ENCODE measurements at places on chromosomes 5 and 9.

GRCh38 chr5:85931220-85931619 lies 686.5 kb upstream of the COX7C start:
- DNase-seq: no peak

DNA sequence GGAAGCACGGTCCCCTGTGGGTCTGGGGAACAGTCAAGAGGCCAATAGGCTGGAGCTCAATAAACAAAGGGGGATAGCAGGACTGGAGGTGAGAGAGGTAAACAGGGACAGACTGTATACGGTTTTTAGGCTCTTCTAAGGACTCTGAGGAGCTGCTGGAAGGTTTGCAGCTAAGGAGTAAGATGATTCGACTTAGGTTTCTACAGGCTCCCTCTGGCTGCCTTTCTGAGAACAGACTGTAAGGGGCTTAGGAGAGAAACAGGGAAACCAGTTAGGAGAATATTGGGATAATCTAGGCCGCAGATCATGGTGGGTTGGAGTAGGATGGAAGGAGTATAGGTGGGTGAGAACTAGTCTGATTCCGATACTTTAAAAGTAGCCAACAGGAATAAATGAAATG lies 10.4 kb downstream of the CDK5RAP2 start:
- no peak for DNase-seq

GRCh38 chr9:88307136-88307535 lies 81.1 kb upstream of the SPIN1 start:
- peak; percentile 39 for DNase-seq

DNA sequence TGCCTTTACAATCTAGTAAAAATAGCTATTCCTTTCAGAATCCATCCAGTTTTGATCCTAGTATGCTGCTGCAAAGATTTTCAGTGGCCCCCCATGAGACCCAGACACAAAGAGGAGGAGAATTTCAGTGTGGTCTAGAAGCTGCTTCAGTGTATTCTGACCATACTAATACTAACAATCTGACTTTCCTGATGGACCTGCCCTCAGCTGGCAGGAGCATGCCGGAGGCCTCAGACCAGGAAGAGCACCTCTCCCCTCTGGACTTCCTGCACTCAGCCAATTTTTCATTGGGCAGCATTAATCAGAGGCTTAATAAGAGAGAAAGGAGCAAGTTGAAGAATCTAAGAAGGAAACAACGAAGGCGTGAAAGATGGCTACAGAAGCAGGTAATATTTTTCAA lies 48.5 kb downstream of the RNF180 start:
- no peak for DNase-seq

- no peak for DNase-seq
Measured at GRCh38 chr9:27847818-27848217, 274.5 kb upstream of the C9orf72 start.

DNA sequence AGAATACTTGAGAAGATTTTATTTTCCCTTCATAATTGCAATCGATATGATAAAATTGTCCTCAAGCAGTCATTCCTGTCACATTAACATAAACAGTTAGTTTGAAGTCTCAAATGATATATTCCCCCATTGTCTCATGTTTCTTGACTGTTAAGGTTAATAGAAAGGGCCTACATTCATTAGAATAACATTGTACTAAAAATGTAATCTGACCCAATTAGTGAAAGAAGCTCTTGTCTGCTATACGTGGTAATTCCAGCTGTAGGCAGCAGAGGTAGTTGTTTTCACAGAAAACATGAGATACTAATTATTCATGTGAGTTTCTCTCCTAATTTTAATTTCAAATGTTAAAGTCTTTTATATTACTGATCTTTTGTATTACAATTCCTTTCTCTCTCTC lies 25.9 kb upstream of the AP3B1 start:
- no peak for DNase-seq

DNA sequence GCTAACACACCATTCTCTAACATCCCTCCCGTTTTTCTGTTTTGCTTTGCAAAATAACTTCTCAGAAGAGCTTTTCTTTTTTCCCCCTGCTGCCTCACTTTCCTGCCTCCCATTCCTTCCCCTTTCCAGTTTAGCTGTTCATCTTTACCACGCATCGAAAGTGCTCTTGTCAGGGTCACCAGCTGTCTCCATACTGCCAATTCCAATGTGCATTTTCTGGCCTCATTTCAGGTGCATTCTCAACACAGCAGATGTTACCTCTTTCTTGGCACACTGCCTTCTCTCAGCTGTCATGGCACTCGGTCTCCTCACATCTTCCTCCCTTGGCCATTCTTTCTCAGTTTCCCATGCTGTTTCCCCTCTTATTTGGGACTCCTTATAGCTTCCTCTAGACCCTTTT lies 9.5 kb downstream of the ARSK start:
- DNase-seq: no peak

DNA sequence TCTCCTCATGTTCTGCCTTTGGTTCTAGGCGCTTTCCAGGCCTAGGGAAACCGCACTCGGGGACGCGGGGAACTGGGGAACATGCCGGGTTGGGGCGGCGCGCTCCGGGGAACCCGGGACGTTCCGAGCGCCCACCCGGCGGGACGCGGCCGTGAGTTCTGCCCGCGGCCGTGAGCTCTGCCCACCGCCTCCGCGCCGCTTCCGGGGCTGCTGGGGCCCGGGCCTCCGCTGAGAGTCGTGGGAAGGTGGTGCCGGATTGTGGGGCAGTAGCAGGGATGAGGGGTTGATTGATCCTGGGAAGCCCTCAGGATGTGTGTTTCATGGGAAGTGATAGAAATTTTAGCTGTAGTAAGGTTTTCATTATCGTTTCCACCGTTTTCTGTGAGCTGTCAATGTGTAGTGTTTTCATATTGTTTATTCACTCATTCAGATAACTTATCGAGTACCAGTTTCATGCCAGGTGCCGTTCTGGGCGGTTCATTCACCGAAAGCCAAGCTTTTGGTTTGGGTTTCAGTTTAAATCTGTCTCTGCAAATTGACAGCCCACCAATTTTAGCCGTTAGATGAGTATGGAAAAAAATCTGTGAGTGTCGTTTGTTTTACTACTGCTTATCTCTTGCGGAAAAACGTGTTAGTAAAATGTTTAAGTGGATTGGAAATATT lies 657 bp downstream of the MTRR start:
- peak; percentile 23 for DNase-seq

GRCh38 chr5:148179234-148179824 lies 11.0 kb downstream of the SPINK14 start:
- peak; percentile 8 for DNase-seq

- DNase-seq: no peak
Measured at GRCh38 chr5:15384176-15384575, 115.8 kb upstream of the FBXL7 start.

GRCh38 chr5:154133591-154133990 lies 56.9 kb upstream of the GALNT10 start:
- DNase-seq: no peak

GRCh38 chr9:101590901-101591300 lies 3.9 kb downstream of the PPP3R2 start:
- DNase-seq: no peak

DNA sequence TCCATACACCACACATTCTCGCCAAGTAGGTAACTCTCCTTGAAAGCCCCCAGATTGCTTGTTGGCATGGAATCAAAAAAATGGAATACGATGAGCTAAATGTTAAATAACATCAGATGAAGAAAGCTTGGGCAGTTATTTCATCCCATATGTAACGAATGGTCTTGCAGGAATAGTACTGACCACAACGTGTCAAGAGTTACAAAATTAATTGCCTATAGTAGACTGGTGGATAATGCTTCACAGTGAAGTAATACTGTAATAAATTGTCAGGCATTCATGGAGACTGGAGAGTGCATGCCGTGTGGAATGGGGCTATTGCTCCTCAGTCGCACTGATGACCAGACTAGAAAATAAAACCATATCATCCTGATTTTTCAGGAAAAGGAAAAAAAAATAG lies 1628.7 kb downstream of the MAT2B start:
- no peak for DNase-seq
